ENCODE measurements at places on chromosomes 7 and 10. TPM values are rescaled to one million over a fixed set of nuclear protein-coding genes. Genes with fewer than 3 reads are reported as not detected.

GRCh38 chr10:71253981-71254818 is 41.8 kb downstream of the UNC5B start:
- no peak for DNase-seq

DNA sequence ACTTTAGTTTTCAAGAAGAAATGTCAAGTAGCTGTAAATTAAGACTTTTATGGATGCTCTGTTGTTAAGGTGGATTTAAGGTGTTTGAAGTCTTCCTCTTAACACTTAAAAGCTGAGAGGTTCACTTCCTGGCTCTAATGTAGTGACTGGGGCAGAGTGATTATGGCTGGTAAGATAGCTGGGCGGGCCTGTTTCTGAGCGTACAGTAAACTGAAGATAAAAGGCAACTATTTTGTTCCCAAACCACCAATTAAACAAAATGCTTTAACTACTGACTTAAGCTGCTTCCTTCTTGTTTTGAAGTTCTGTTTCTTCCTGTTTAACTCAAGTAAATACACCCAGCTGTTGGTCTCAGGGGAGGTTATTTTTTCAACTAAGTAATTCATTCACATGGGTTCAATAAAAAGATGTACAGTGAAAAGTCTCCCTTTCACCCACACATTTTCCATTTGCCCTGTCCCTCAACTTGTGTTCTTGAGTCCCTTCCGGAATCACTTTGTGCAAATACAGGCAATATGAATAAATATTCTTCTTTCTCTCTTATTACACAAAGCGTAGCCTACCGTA is 19.3 kb downstream of the VWA2 start:
- no peak for DNase-seq

The C10orf71 gene
- polyA plus RNA-seq, result not detected

The RTKN2 gene
- polyA plus RNA-seq, result 0.60 TPM

The JAKMIP3 gene
- polyA plus RNA-seq, result not detected

The LUC7L2 gene
- 24.6 TPM for polyA plus RNA-seq
